Fibroblast of skin of right quadriceps (primary cell): ENCODE measurements at places on chromosomes 3 and 15.
A peak's percentile ranks its signal among the peaks of the same experiment; 100 is the strongest.

DNA sequence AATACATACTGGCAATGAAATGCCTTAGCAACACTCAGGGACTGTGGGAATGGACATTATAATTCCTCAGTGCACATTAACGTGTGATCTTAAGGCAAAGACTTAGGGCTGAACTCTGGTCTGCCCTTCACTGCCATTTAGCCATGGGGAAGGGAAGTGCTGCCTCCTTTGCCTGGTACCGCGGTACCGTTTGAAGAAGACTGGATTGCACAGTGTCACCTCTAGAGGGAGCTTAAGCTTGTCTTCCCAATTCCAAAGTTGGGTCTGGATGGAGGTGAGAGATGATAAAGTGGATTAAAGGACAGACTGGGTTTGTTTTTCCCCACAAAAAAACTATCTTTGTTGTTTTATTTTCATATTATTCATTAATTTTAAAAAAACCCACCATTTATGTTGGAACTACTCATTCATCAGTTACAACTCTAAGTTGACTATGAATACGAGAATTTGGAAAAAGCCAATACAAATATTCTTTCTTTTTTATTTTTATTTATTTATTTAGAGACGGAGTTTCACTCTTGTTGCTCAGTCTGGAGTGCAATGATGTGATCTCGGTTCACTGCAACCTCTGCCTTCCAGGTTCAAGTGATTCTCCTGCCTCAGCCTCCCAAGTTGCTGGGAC, 60.0 kb upstream of the SYN2 start:
- no peak for DNase-seq

GRCh38 chr3:11199902-11200845, 45.9 kb downstream of the HRH1 start:
- DNase-seq: peak; percentile 52

GRCh38 chr3:27200721-27201489, 168.3 kb downstream of the NEK10 start:
- DNase-seq: no peak

GRCh38 chr3:171206283-171206682, 179.8 kb upstream of the SLC2A2 start:
- no peak for DNase-seq

DNA sequence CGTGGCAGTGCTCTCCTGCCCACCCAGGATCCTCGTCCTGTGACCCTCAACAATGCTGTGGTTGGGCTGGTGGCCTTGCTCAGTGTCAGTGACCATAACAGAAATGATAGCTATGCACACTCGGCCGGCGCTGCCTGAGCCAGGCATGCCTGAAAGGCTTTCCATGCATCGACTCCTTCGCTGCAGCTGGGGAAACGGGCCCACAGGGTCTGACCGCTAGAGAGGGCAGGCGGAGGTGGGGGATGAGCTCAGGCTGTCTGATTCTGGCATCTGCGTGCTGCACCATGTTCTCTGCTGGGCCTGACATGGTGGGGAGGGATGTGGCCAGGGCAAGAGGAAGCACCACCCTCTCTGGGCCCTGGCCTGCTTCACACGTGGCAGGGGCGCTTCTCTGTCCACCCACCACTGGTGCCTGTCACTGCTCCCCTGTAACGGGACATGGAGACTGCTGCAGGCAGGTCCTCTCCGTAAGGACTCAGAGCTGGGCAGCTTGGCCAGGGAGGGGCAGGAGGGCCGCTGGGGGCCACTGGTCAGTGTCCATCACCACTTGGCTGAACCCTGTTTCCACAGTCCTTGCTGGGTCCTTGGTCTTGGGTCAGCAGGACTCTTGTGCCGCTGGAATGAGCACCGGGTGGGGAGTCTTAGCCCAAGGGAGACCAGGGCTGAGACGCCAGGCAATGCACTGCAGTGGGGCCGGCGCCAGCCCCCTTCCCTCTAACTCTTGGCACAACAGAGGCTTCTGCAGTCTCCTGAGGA, 64.1 kb upstream of the RPL32 start:
- DNase-seq: no peak

- DNase-seq: no peak
Measured at GRCh38 chr15:66591322-66591862, 25.6 kb upstream of the LCTL start.

- no peak for DNase-seq
Measured at GRCh38 chr3:90052425-90052950, 945.1 kb downstream of the EPHA3 start.

- DNase-seq: no peak
Measured at GRCh38 chr15:25811481-25811906, 51.6 kb downstream of the ATP10A start.

GRCh38 chr3:3685721-3686120, 113.5 kb upstream of the LRRN1 start:
- no peak for DNase-seq

GRCh38 chr3:151011427-151011826, 38.9 kb upstream of the CLRN1 start:
- DNase-seq: peak; percentile 71

DNA sequence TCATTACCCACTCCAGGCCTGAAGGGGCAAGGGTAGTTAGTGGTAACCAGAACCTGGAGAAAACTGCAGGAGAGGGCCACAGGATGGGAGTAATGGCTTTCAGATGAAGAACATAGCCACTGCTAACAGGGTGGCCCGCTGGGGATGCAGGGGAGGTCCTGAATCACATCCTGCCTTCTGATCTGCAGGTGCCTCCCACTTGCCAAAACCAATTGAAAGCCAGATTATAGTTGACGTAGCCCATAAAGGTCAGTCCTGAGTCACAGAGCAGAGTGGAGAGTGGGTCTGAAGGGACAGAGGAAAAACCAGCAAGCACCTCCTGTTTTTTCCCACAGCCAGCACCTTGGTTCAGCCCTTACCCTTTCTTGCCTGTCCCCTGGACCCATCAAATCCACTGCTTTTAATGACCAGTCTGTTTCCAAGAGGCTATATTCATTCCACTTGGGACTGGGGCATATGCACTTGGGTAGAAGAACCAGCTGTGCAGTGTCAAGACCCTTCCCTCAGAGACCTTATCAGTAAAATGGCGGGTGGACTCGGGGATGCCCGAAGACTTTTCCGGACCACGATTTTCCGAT, 646 bp upstream of the SLC35G2 start:
- peak; percentile 83 for DNase-seq

DNA sequence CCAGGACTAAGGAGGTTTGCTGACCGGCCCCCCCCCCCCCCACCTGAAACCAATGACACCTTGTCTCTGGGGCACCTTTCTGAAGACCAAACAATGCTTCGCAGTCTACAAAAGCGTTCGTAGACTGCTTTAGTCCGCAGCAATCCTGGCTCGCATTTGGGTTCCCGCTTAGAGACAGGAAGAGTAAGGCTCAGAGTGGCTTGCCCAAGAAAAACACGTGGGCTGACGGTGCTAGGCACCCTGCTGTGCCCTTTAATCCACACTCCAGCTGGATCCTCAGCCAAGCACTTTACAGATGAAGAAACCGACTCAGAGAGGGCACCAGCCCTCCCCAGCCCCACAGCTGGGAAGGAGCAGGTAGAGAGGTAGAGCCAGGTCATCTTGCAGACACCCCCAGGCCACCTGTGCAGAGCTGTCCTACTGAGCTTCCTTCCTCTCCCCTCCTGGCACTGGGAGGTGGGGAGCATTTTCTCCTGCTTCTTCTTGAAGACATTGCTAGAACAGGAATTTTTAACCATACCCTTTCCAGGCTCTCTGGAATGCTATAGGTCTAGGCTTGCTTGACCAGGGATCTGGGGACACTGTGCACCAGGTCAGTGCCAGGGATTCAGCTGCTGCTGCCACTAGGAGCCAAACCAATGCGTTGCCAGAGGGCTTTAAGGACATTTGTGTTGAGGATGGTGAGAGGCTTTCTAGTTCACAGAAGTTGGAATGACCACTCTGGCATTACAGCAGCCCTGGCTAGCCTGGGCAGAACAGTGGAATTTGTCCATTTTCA, 1.0 kb upstream of the KLF15 start:
- DNase-seq: no peak

DNA sequence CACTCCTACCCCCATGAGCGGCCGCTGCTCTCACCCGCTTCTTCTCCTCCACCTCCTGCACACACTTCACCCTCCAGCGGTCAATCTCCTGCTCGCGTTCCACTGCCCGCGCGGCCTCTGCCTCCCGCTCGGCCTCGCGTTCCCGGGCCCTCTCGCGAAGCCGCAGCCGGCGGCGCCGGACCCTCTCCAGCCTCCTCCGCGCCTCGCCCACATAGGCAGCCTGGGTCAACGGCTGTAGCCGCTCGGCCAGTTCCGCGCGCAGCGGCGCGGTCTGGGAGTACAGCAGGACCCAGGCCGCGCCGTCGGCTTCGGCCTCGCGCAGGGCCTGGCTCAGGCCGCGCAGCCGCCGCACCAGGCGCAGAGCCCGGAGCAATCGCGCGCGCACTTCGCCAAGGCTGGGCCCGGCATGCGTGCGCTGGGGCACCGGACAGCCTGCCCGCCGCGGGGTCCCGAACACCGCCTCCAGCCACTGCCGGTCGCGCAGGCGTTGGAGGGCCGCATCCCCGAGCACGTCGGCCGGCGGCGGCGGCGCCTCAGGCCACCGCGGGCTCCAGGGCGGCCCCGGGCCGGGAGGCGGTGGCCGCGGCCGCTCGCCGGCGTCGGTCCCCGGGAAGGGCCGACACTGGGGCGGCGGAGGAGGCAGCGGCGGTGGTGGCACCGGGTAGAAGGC, 595 bp downstream of the PDCD7 start:
- DNase-seq: peak; percentile 20

GRCh38 chr3:169077394-169077906, 586.1 kb downstream of the MECOM start:
- no peak for DNase-seq

- DNase-seq: peak; percentile 4
Measured at GRCh38 chr15:42921342-42921731, 759 bp upstream of the TTBK2 start.

- peak; percentile 90 for DNase-seq
Measured at GRCh38 chr15:80778964-80779657, at the start of gene CEMIP. Gene CEMIP, plus strand, starts transcription at chr15:80779370. Its CDS starts 94,510 bp downstream, at chr15:80873880.

DNA sequence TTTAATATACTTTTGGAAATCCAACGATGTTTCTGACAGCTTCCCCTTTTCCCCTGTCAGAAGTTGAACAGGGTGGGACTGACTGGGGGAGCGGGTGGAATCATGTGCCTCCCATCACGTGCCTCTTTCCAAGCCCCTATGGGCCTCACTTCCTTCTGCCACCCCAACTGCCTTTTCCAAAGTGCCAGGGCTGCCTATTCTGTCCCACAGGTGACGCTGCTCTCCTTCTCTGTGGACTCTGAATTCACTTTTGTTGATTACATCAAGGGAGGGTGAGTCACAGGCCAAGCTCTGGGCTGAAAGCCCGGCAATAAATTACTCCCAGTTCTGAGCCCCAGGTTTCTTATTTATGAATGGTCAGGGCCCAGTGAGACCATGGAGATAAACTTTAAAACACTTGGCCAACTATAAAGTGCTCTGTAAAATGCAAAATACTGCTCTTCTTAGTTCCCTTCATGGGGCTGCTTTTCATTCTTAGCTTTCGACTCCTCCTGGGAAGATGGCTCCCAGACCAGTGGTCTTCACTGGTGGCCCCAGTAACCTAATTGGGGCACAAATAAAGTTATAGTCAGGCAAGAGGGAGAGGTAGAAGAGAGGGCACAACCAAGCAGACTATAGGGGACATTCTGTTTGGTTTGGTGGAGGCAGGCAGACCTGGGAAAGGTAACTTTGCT, 12.3 kb downstream of the CPNE9 start:
- DNase-seq: peak; percentile 81

GRCh38 chr3:188284455-188285212, 130.7 kb downstream of the LPP start:
- peak; percentile 56 for DNase-seq

- DNase-seq: no peak
Measured at GRCh38 chr15:27563765-27564370, 535.2 kb downstream of the OCA2 start.

- DNase-seq: peak; percentile 67
Measured at GRCh38 chr3:178236555-178237277, 299.5 kb upstream of the KCNMB2 start.

DNA sequence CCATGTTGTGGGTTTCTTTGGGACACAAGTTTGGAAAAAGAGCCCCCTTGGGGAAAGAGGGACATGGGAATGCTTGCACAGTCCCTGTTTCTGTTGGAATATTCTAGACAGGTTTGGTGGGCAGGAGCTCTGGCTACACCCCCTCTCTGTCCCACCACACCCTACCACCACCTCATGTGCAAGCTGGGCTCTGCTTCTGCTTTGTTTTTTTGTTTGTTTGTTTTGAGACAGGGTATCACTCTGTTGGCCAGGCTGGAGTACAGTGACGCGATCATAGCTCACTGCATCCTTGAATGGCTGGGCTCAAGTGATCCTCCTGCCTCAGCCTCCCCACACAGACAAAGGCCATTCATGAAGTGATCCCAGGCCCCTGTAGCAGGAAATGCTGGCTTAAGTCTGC, 56.9 kb upstream of the FGD5 start:
- no peak for DNase-seq

DNA sequence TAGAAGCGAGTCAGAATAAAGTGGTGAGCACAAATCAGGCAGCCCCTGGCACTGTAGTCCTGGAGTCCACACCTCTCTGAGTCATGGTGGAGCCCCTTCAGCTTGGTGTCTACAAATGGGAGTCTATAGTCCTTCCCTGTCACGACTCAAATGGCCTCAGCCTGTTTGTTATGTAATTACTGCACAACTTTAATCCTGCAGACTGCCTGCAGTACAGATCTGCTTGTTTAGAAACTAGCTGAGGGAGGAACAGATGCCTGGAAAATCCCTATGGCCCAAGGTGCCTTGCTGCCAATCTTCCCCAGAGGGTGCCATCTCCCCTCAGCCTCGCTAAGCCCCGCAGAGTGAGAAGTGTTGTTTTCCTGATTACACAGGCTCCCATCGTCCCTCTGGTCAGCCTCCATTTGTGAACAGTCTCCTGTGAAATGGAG, 3.9 kb upstream of the CXCR6 start:
- DNase-seq: no peak

DNA sequence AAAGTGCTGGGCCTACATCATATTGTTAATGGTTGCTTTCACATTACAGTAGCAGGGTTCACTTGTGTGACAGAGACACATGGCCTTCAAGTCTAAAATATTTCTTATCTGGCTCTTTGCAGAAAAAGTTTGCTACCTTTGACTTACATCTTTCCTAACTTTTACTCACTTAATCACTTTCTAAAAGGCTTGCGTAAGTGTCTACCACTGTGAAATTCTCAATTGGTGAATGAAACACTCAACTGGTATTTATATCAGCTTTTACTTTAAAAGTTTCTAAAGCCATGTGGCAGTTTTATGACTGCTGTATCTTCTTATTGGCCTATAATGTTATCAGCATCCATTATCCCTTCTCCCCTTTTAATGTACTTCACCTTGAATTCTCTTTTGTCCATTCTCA, 554.5 kb downstream of the ZIC1 start:
- DNase-seq: peak; percentile 19

DNA sequence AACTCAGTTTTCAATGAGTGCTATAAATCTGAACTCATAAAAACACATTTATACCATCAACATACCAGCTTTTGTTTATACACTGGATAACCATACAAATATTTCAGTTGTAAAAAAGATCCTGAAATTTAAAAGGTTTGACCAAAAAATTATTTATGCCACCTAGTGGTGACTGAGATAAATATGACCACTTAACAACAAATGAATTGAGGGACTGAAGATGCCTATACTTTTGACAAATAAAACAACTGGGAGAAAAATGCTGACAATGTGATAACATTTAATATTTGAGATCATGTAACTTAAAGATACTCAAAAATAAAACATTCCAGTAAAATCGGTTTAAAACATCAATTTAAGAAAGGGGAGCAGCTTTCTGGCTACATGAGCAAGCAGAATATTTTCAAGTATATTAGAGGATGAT, 30.4 kb downstream of the ATG3 start:
- peak; percentile 32 for DNase-seq
